ENCODE measurements at places on chromosomes 13 and 19.
A peak's percentile ranks its signal among the peaks of the same experiment; 100 is the strongest.

- no peak for DNase-seq
Measured at GRCh38 chr19:31253526-31254179, 95.6 kb downstream of the TSHZ3 start.

DNA sequence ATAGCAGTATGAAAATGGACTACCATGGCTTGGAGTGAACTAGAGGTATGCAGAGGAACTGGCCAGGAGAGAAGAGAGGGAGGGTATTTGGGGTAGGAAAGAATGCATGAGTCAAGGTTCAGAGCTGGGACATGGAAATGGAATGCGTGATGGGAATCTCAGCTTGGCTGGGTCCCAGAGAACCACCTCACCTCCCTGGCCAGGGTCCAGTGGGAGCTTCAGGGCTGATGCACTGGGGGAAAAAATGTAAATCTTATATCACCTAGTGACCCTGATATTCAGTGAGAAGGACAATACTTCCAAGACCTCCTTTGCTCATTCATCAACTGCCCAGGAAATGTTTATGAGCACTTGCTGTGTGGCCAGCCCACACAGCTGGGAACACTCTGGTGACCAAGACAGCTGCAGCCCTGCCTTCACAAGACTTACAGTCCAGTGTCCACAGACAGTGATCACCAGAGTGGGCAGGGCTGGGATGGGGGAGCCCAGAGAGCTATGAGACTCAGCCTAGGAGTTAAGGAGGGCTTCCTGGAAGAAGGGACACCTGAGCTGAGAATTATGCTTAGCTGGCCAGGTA, 12.8 kb downstream of the IGSF23 start:
- DNase-seq, result no peak

GRCh38 chr13:43799191-43799590, 12.4 kb upstream of the ENOX1 start:
- DNase-seq, result no peak

- DNase-seq, result no peak
Measured at GRCh38 chr19:9139609-9140158, 513 bp upstream of the ZNF317 start.

DNA sequence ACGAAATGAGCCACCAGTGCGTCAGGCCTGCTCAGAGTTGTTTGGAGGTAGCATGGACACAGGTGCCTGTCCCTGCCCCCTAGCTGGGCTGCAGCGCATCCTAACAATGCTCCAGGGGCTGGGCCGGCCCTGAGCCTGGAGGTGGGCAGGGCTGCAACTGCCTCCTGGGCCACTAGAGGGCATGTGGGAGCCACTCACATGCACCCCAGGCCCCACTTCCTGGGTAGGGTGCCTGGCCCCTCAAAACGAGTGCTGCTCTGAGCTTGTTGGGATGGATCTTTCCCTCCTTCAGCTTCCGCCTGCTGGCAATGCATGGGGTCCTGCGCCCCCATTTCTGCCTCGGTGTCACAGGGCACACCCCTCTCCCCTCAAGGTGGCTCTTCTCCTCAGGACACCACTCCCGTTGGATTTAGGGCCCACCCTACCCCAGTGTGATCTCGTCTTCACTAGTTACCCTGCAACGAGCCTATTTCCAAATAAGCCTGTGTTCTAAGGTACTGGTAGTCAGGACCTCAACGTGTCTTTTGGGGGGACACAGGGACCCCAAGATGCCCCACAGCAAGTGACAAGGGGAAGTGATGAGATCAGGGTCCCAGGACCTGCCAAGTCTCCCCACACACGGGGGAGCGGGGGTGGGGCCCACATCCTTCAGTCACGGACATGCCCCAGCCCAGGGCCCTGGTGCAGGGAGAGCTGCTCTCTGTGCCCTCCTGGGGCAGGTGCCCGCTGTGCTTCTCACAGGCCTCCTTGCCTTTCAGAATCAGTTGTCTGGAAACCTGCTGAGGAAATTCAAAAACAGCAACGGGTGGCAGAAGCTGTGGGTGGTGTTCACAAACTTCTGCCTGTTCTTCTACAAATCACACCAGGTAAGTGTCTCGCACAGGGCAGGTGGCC, 131.3 kb downstream of the STK24 start:
- DNase-seq, result peak; percentile 67

DNA sequence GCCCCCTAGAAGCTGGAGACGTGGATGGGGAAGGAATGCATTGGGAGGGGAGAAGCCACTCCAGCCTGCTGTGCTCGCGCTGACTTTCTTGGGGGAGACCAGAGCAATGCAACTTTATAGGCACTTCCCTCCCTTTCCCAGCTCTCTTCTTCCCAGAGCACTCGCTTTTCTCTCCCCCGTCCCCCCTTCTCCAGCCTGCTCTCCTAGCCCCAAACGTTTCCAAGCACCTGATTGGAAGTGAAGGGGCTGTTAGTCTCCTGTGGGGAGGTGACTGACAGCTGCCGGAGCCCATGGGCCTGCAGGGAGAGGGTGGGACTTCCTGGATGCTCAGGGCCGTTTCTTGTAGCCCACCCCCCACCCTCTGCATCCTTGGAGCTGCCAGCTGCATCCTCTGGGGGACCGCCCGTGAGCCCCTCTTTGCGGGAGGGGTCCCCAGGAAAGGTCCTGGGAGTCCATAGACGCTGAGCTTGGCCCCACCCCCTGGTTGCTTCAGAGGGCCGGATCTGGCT, 2.5 kb downstream of the HDGFL2 start:
- DNase-seq, result no peak

GRCh38 chr13:92136449-92137155, 738.2 kb downstream of the GPC5 start:
- DNase-seq, result no peak

GRCh38 chr19:6095760-6096159, 14.5 kb downstream of the RFX2 start:
- DNase-seq, result no peak

DNA sequence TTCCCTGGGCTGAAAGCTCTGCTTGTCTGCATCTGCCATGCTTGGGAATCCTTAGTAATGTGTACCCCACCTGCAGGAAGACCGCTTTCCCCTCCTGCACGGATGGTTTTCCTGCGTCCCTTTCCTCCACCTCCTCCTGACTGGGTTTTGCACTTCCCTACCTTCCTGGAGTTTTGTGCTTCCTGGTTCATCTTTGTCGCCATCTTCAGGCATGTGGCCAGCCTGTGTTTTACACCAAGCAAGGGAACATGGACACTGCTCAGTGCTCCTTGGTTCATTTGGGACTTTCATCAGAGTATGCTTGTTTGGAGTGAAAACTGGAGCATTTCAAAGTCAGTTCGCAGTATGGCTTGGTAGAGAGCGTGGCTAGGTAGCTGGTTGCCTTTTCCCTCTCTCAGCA, 30.7 kb downstream of the ERICH6B start:
- no peak for DNase-seq

DNA sequence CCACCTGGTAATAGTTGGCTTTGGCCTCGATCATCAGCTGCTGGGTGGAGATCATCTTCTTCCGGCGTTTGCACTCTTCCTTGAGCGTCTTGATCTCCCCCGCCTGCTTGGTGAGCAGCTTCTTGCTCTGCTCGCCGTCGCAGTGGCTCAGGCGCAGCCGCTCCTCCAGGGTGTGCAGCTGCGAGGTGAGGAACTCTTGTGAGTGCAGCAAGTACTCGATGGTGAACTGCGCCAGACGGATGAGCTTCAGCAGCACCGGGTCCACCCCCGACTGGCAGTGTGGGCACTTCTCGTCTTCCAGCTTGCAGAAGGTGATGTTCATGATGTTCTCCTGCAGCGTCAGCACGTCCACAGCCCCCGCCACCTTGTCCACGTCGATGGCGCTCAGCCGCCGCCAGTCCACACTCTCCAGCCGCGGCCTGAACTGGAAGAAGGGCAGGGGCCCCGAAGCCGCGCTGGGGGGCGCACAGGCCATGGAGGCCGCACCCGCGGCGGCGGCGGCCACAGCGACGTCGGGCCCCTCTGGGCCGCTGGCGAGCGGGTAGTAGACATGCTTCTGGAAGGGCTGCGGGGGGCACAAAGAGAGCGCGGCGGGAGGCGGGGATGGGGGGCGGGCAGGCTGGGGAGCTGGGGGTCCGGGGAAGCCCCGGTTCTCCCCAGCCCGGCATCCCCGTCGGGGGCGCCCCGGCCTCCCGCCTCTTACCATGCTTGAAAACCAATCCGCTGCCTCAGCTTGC, 3.0 kb downstream of the DZIP1 start:
- no peak for DNase-seq

DNA sequence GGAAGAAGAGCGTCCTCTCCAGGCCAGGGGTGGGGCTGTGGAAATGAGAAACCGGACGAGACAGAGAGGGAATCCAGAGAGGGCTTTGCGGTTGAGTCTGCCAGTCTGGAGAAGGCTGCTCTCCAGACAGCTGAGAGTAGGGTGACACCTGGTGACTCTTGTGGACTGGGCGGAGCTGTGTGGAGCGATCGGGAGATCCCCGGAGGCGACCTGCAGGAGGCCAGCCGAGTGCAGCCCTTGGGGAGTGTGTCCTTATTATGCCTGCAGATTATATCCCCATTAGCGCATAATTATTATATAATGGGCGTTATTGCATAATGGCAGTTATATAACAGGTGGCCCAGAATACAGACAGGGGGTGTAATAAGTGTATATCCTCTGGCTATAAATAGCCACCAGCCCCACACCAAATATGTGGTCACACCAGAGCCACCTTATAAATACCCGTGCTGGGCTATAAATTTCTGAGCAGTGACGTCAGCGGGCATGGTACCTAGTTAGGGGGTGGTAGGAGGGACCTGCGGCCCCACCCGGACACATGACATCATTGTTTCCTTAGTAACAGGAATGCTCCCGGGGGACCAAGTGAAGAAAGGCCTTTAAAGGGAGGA, 41.2 kb downstream of the NFIX start:
- DNase-seq, result no peak

DNA sequence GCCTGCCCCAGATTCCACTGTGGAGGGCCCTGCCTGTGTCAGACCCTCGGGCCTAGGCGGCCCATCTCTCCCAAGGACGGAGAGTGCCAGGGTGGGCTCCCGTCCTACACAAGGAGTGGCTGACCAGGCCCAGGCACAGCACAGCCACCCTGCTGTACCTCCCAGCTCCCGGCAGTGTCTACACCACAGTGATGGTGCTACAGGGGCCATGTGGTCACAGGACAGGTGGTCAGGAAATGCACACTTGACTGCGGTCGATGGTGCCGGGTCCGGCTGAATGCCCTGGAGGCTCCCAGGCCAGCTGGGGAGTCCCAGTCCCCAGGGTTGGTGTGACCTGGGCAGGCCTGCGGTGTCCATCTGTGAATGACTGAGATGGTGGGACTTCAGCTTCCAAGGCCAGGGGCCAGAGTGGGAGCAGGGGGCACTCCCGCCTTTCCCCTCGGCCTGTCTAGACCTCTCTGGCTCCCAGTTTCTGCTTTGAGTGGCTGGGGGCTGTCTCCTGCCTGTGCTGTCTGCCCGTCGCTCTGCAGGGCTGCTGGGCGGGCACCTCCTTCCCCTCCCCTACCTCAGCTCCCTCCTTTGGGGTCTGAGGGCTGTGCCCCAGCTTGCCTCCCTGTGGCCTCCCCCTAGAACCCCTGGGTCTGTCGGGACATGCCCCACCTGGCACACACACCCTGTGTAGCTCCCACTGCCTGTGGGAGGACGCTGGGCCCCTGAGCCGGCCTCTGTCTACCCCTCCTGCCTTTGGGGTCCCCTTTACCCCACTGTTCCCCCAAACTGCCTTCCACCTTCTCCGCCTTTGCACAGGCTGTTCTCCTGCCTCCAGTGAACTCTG, 12.5 kb downstream of the DDA1 start:
- no peak for DNase-seq

DNA sequence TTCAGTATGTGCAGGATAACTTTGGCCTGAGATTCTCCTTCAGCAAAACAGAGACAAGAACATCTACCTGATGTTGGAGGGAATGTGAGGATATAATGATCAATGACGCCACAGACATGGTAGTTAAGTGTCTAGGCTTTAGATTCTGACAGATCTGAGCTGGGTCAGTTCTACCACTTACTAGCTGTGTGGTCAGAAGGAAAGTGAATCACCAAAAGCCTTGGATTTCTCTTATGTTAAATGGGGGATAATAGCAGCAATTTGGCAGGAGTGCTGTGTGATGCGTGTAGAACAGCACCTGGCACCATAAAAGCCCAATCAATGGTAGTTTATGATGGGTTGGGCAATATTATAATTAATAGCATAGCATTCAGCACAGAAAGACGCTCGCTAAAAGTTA, 41.7 kb downstream of the RXFP2 start:
- no peak for DNase-seq

DNA sequence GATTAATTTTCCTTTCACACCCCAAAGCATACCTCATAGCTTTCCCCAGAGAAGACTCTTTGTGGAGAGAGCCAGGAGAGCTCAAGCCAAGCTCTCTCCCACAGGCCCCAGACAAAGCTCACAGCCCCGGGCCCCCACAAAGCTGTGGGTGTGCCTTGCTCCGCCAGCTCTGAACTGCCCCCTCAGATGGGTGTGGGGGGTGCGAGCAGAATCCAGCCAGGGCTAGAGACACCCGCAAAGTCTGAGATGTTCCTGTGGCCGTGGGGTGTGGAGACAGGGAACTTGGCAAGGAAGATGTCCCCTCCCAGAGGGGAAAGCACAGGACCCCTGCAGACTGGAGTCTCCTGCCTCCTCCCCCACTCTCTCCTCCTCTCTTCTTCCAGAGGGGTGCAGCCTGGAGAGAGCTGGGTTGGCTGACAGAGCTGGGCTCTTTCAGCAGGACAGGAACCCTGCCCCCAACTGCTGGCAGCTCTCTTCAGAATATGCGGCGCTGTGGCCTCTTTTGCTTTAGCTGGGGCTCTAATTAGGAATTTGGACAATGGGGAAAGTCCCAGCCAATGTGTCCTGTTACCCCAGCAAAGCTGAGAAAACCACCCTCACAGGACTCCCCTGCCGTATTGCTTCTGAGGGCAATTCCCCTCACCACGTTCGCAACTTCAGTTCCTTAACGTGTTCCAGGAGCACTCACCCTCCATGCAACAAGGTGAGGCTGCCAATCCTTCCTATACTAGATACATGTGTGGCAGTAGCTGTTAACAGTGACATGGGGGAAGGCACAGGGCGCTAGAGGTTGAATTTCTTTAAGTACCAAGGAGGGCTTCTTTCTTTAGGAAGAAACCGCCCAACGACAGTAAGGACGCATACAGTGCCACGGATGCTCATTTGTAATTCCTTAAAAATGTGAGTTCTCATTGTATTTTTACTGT, 170.0 kb downstream of the COL4A1 start:
- DNase-seq, result no peak

- DNase-seq, result no peak
Measured at GRCh38 chr13:111029957-111030609, 85.0 kb upstream of the ARHGEF7 start.

GRCh38 chr13:80235166-80235966, 105.6 kb downstream of the SPRY2 start:
- no peak for DNase-seq

GRCh38 chr13:77817521-77817920, 101.1 kb downstream of the EDNRB start:
- no peak for DNase-seq

- DNase-seq, result no peak
Measured at GRCh38 chr19:34403784-34404108, 453 bp upstream of the PDCD2L start.

GRCh38 chr13:76222511-76222910, 586.4 kb downstream of the LMO7 start:
- no peak for DNase-seq

Data from stimulated activated CD8-positive, alpha-beta memory T cell treated with anti-CD3 and anti-CD28 coated beads, Interleukin-4, amount 100 ng/mL, for 1 hour (primary cell).